ENCODE measurements at places on chromosomes 1 and 21. TPM values are rescaled to one million over a fixed set of nuclear protein-coding genes. Genes with fewer than 3 reads are reported as not detected.

GPR25 gene
- total RNA-seq = not detected

PRELP gene
- total RNA-seq = 6.4 TPM

- no peak for DNase-seq
Observed at GRCh38 chr1:69070660-69071373, 496.9 kb upstream of the LRRC7 start.

OR2T11 gene
- total RNA-seq = not detected

- no peak for DNase-seq
Observed at GRCh38 chr1:81254560-81254959, 546.2 kb upstream of the ADGRL2 start.

DNA sequence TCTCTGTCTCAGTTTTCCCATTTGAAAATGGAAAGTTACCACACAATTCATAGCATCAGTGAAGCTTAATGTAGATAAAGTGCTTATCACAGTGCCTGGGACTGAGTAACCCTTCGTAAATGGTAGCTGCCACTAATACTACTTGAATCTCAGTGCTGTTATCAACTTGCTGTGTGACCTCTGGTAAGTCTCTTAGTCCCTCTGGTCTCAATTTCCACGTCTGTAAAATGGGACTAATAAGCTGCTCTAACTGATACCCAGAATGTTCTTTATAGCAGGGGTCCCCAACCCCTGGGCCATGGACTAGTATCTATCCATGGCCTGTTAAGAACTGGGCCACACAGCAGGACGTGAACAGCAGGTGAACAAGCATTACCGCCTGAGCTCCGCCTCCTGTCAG lies 7.7 kb downstream of the SERINC2 start:
- DNase-seq = no peak

DNA sequence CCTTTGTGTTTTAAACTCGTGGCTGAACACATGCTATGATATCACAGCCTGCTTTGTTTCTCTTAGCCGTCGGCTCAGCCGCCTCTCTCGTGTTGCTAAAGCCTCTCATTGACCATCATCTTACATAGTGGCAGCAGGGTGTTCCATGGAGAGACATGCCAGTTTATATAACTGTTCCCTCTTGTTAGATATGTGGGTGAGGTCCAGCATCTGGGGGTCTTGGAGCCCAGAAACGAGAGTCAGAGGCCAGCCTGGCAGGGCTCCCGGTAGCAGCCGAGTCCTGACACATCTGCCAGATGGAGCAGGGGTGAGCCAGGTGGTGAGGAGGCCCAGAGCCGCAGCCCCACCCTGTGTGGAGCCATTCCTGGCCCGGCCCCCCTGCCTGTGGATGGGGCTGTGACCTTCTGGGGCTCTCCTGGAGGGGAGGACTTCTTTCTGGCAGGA lies 11.9 kb downstream of the PODN start:
- no peak for DNase-seq

GRCh38 chr1:168342572-168343280 lies 62.0 kb downstream of the TBX19 start:
- DNase-seq = peak; percentile 82

DNA sequence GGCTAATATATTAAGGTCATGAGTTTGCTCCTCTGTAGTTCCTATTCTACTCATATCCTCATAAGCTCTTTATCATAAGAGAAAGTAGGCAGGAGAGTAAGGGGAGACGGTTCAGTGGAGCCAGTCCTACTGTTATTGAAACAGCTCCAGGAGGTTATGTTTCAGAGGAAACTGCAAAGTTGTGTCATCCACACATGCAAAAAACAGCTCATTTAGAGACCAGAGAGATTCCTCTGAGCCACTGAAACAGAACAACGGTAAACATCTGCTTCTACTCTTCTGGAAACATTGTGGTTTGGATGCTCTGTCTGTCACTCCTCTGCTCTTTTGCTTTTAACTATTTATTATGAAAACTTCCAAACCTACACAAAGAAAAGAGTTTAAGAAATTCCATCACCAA lies 66.3 kb upstream of the PPP2R5A start:
- DNase-seq = no peak

DNA sequence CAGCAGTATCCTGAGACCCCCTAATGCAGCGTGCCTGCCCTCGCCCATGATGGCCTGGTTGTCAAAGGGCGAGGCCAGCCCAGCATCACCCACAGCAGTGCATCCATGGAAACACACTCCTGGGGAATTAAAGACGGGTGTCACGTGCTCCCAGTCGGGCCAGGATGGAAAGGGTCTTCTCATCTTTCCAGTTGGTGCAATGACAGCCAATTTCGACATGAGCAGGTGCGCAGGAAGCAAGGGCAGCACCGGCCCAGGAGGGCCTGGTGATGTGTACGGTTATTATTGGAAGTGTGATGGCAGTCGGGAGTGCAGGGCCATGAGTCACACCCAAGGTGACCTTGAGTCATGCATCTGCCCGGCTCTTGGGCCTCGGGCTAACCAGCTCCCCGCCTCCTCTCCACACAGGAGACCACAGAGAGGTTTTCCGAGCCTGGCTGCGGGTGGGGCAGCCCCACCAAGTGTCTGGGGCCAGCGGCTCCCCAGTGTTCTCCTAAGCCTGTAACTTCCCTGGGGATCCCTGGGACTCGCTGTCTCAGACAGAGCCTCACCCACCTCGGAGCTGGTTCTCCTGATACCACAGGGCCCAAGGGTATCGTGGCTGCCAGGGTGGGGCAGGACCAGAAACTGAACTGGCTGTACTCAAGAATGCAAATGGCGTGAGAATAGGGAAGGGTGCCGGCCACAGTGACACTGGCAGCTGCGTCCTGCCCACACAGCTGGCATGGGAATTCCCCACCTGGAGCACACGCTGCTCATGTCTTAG lies 119.8 kb downstream of the SIK1 start:
- no peak for DNase-seq

ACTL8 gene
- not detected for total RNA-seq

GRCh38 chr1:226633541-226634165 lies 85.1 kb downstream of the STUM start:
- no peak for DNase-seq

- DNase-seq = no peak
Observed at GRCh38 chr1:178335426-178335825, 161.3 kb downstream of the CLEC20A start.

GRCh38 chr1:238789916-238790667 lies 596.3 kb upstream of the CHRM3 start:
- DNase-seq = no peak

GRCh38 chr1:151197863-151198253 lies 494 bp upstream of the PIP5K1A start:
- DNase-seq = no peak

USH2A gene
- total RNA-seq = 1.5 TPM

DNA sequence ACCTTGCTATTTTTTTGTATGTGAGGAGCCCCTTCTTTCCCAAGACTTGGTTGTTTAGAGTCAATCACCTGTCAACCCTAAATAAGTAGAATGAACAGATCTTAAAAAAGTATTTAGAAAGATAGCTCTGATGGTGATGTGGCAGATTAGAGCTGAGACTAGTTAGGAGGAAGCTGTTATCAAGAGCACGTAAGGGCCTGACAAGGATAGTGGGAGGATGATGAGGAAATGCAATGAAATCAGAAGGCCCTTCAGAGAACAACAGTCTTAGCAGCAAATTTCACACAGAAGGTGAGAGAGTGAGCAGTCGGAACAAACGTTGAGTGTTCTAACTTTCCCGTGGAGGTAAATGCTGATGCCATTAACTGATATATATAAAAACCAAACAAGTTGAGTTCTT lies 15.9 kb upstream of the S1PR1 start:
- DNase-seq = no peak
